ENCODE measurements at places on chromosomes 16 and 17. TPM values are rescaled to one million over a fixed set of nuclear protein-coding genes. Genes with fewer than 3 reads are reported as not detected.

DNA sequence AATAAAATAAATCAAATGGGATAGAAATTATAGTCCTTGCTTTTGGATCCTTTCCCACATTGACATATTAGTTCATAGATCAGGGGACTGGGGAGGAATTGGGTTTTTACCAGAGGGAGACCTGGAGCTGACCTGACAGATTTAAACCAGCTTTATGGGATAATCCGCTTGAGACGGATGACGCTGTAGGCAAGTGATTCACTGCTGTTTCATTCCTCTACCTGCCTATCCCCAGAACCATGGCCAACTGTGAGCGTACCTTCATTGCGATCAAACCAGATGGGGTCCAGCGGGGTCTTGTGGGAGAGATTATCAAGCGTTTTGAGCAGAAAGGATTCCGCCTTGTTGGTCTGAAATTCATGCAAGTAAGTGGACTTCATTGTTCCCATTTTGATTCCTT lies 2.1 kb downstream of the NME1 start:
- no peaks in the 10 kb centered on the region for H3K4me1 ChIP-seq
- DNase-seq: no peak
- H3K36me3 ChIP-seq: peaks cover 49% of the 10 kb centered on the region
- no peak overlapping the region for H3K4me3 ChIP-seq

- H3K4me3 ChIP-seq: peak within 1 kb of the TSS; percentile 3
- DNase-seq: no peak
Measured at GRCh38 chr16:20409398-20410120, at the start of gene ACSM5. Gene ACSM5 (plus strand): TSS chr16:20409534. CDS start chr16:20411485, 1,951 bp downstream.

Gene CRHR1
- total RNA-seq: not detected

Gene CETP
- total RNA-seq: not detected

DNA sequence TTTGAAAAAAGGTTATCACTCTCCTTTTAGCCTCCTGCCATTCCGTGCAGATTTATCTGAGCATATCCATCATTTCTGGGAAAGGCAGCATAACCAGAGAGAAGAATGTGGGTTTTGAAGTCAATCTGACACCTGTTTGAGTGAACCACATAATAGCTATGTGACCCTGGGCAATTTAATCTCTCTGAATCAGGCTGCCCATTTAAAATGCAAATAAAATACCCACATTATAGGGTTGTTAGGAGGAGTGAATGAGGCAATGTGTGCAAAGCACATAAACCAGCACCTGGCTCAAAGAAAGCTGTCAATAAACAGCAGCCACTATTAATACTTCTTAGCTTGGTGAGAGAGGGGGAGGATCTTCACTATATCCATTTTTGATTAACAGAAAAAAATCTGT lies 88.0 kb downstream of the CACNG1 start:
- no peaks in the 10 kb centered on the region for H3K4me1 ChIP-seq
- no peak for DNase-seq
- peaks cover 69% of the 10 kb centered on the region for H3K36me3 ChIP-seq
- no peak overlapping the region for H3K27ac ChIP-seq

- H3K4me1 ChIP-seq: peaks cover 35% of the 10 kb centered on the region
- no peaks in the 10 kb centered on the region for H3K27me3 ChIP-seq
- H3K4me3 ChIP-seq: peak overlapping the region; percentile 88
- DNase-seq: no peak
Measured at GRCh38 chr17:21213638-21214014, 335 bp downstream of the TMEM11 start.

Gene STX1B
- total RNA-seq: 0.91 TPM

DNA sequence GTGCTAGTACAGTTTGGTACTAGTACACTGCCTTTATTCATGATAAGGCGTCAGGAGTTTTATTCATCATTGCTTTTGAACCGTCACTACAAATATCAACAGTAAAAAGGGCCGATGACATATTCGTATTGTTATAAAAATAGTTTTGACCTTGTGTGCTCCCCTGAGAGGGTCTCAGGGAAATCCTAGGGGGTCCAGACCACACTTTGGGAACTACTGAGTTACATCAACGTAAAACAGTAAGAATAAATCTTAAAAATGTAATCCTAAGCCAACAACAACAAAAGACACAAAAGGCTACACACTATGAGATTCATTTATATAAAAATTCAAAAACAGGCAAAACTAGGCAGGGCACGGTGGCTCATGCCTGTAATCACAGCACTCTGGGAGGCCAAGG lies 11.2 kb downstream of the MYH10 start:
- H3K4me3 ChIP-seq: no peak overlapping the region
- no peak for DNase-seq
- H3K27ac ChIP-seq: no peak overlapping the region
- peaks cover 16% of the 10 kb centered on the region for H3K4me1 ChIP-seq
- H3K27me3 ChIP-seq: no peaks in the 10 kb centered on the region

- H3K36me3 ChIP-seq: no peaks in the 10 kb centered on the region
- peaks cover 28% of the 10 kb centered on the region for H3K27me3 ChIP-seq
- H3K4me1 ChIP-seq: no peaks in the 10 kb centered on the region
- H3K4me3 ChIP-seq: peak overlapping the region; percentile 28
- no peak for DNase-seq
Measured at GRCh38 chr16:58464916-58465731, 34.8 kb upstream of the NDRG4 start.

Gene DYNC1LI2
- total RNA-seq: 97.7 TPM

Gene CBX2
- 3.9 TPM for total RNA-seq

Gene NPIPB8
- total RNA-seq: not detected

Gene ABCA8
- 0.81 TPM for total RNA-seq

DNA sequence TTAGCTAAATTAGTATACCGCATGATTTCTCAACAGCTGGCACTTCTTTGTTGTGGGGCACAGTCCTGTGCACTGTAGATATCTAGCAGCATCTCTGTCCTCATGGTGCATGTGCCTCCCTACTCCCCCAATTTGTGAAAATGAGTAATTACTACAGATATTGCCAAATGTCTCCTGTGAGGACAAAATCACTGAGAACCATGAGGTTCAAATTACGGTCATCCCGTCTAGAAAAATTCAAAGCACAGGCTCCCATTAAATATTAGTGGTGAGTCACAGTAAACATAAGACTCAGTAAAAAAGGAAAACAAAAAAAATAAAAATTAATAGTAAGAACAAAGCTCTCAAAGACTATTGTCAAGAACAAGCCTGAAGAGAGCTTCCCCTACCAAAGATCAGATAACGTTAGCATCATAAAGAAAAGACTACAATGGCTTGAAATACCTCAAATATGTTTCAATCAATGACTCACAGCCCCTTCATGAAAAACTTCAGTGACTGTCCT lies 57.8 kb downstream of the STH start:
- peaks cover 69% of the 10 kb centered on the region for H3K36me3 ChIP-seq
- no peak overlapping the region for H3K27ac ChIP-seq
- peak; percentile 60 for DNase-seq
- H3K27me3 ChIP-seq: no peaks in the 10 kb centered on the region
- peaks cover 9% of the 10 kb centered on the region for H3K4me1 ChIP-seq

Gene METTL26
- total RNA-seq: 104 TPM

- H3K27me3 ChIP-seq: no peaks in the 10 kb centered on the region
- DNase-seq: no peak
- no peak within 1 kb of the TSS for H3K27ac ChIP-seq
- H3K4me1 ChIP-seq: no peaks in the 10 kb centered on the region
Measured at GRCh38 chr17:10657148-10657547, at the start of gene MYH3. Gene MYH3 (minus strand): TSS chr17:10657309. CDS start chr17:10655064, 2,245 bp downstream.

Gene ELMO3
- total RNA-seq: 12.0 TPM

GRCh38 chr17:55666806-55667205 lies 55.9 kb downstream of the TMEM100 start:
- H3K36me3 ChIP-seq: no peaks in the 10 kb centered on the region
- no peaks in the 10 kb centered on the region for H3K4me1 ChIP-seq
- H3K4me3 ChIP-seq: no peak overlapping the region

DNA sequence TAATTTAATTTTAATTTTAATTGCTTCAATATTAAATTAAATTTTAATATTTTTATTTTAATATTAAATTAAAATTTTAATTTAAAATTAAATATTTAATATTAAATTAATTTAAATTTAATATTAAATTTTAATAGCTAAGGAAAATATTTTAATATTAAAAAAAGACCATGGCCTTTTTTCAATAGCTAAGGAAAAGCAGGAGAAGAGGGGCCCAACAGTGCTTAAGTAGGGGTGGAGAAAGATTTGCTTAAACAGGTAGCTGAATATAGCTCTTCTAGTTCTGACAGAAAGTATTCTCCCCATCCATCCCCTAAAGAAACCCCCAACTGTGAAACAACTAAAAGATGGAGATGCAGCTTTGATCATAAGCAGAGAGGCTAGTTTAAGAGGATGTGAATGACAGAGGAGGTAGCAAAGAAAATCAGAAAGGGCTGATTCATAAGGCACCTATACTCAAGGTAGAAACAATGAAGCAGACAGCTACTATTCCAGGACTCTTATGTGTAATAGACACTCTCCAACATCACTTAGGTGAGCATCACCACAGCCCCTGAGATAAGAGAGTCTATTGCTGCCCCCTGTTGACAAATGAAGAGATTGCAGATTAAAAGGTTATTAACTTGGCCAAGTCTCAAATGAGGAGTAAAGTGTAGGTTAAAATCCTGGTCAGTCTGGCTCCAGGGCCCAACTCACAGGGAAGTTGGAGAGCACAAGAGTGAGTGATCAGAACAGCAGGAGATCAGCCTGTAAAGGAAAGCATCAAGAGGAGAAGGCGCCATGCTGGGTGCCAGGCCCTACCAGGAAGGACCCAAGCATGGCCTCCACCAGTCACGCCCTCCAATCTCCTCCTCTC lies 7.8 kb upstream of the RNASEK start:
- H3K36me3 ChIP-seq: peaks cover 60% of the 10 kb centered on the region
- peak; percentile 82 for DNase-seq
- peaks cover 11% of the 10 kb centered on the region for H3K4me1 ChIP-seq
- no peak overlapping the region for H3K27ac ChIP-seq
- H3K27me3 ChIP-seq: no peaks in the 10 kb centered on the region
- no peak overlapping the region for H3K4me3 ChIP-seq

Gene ARL5C
- not detected for total RNA-seq

Gene TERB1
- total RNA-seq: 0.26 TPM

DNA sequence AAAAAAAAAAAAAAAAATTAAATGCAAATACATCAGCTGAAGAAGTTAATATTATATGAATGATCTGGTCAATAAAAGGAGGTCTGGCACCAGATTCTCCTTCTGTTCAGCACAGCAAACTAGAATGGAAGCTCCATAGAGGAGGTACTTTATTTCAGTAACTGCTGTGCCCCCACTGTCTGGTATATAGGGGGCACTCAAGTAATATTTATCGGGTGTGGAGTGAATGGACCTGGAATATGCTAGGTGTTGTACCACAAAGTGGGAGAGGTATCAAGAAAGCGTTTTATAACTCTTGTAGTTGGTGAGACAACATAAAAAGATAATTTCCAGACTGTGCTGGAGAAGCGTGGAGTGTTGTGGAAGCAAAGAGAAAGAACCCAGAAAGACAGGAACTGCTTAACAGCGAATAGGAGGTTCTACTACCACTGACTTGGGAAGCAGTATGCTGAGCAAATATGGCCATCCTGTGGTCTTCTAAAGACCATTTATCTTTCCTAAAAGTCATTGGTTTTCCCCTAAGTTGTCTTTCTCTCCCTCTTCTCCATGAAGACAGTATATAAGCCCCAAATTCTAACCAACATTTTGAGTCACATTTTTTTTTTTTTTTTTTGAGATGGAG lies 12.2 kb upstream of the PRKCA start:
- H3K27me3 ChIP-seq: no peaks in the 10 kb centered on the region
- no peaks in the 10 kb centered on the region for H3K36me3 ChIP-seq
- no peak overlapping the region for H3K27ac ChIP-seq
- H3K4me1 ChIP-seq: no peaks in the 10 kb centered on the region
- no peak overlapping the region for H3K4me3 ChIP-seq

Gene KRTAP4-3
- not detected for total RNA-seq

Gene AKAP1
- total RNA-seq: 19.6 TPM

DNA sequence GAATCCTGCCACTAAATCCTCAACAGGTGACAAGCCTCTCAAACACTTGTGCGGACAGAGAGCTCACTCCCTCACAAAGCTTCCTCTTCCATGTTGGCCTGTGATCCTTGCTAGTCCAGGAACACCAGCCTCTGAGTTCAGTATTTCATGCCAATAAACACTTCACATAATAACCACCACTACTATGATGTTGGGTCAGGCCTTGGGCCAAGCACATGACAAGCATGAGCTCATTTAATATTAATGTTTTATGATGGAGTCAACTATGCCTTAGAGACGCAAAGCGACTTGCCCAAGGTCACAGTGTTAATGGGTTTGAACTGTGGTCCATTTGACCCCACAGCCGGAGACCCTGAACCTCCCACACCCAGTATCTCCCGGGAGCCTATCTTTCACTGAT lies 129.1 kb downstream of the GAS7 start:
- H3K36me3 ChIP-seq: no peaks in the 10 kb centered on the region
- H3K27ac ChIP-seq: no peak overlapping the region
- H3K4me3 ChIP-seq: no peak overlapping the region
- no peaks in the 10 kb centered on the region for H3K27me3 ChIP-seq
- DNase-seq: no peak

GRCh38 chr17:67666710-67667109 lies 51.0 kb upstream of the NOL11 start:
- DNase-seq: no peak
- no peaks in the 10 kb centered on the region for H3K36me3 ChIP-seq
- no peaks in the 10 kb centered on the region for H3K4me1 ChIP-seq

DNA sequence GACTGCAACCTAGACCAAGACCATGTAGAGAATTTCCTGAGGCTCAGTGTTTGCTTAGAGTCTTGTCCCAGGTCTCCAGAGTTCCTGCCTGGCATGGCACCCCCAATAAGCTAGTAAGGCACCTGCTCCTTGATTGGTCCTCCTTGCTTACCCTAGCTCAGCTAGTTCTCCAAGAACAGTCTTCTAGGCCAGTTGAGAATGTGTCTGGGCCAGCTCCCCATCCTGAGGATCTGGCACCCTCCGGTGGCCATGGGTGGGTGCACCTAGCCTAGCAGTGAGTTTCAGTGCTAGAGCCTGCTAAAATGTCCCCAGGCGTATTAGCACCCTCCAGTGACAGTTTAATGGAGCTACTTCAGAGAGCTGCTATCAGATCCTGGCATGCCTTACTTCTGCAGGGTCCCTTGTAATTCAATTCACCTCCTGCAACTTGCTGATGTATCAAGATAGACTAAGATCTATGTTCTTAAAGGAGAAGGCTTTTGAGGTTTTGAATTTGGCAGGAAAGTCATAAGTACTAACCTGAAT lies 44.4 kb upstream of the MED13 start:
- DNase-seq: peak; percentile 85
- no peak overlapping the region for H3K27ac ChIP-seq
- H3K27me3 ChIP-seq: no peaks in the 10 kb centered on the region
- H3K4me1 ChIP-seq: no peaks in the 10 kb centered on the region
- H3K36me3 ChIP-seq: no peaks in the 10 kb centered on the region

Gene CDH16
- total RNA-seq: 0.25 TPM

Gene TRPV2
- not detected for total RNA-seq

All from MCF 10A (cell line).